ENCODE measurements at places on chromosomes 13 and 19.

DNA sequence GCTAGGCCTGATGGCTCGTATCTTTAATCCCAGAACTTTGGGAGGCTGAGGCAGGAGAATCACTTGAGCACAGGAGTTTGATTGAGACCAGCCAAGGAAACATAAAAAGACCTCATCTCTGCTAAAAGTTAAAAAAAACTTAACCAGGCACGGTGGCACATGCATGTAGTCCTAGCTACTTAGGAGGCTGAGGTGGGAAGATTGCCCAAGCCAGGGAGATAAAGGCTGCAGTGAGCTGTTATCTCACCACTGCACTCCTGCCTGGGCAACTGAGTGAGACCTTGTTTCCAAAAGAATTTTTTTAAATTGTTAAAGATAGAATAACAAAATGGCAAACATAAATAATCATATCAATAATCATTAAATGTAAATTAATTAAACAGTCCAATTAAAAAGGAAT lies 365.8 kb downstream of the MTUS2 start:
- no peak for DNase-seq

GRCh38 chr19:13005861-13006370 lies 10.6 kb downstream of the NFIX start:
- DNase-seq, result no peak

DNA sequence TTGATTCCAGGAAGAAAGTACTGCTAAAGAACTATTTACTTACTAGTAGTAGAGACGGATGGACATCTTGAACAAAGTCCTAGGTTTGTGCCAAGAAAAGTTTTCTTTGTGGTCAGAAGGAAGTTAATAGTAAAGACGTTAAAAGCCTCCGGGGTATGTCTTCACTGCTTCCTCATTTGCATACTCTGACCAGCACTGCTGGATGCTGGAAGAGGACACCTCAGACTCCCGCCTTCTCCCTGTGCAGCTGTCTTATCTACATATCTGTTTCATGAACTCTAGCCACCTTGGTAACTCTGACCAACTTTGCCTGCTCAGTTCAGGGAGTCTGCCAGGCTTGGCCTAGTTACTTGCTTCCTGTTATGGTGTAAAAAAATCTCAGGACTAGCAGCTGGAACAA lies 1109.1 kb upstream of the MIR17HG start:
- no peak for DNase-seq

DNA sequence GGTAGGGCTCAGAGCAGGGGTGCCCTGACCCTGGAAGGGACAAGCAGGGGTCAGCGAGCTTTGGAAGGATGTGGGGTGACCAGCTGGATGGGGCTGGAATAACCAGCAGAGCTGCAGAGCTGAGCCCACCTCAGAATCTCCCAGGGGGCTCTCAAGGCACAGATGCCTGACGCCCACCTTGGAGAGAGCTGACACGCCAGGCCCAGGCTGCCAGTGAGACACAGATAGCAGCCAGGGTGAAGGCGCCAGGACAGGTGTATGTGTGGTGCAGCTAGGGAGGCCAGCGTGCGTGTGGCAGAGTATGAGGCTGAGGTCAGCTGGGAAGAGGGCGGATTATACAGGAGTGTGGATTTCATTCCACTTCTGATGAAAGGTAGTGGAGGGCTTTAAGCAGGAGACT lies 8.9 kb downstream of the AP1M1 start:
- DNase-seq, result no peak

- no peak for DNase-seq
Observed at GRCh38 chr13:61286148-61286745, 129.4 kb downstream of the PCDH20 start.

- no peak for DNase-seq
Observed at GRCh38 chr13:100382785-100383184, 205.8 kb downstream of the GGACT start.

GRCh38 chr19:18908917-18909619 lies 10.1 kb downstream of the COPE start:
- DNase-seq, result no peak

- peak; percentile 41 for DNase-seq
Observed at GRCh38 chr13:20043207-20043925, 84.8 kb downstream of the ZMYM2 start.

GRCh38 chr19:1947651-1948209 lies 6.8 kb downstream of the CSNK1G2 start:
- no peak for DNase-seq

GRCh38 chr13:72652681-72653080 lies 74.7 kb downstream of the MZT1 start:
- no peak for DNase-seq

DNA sequence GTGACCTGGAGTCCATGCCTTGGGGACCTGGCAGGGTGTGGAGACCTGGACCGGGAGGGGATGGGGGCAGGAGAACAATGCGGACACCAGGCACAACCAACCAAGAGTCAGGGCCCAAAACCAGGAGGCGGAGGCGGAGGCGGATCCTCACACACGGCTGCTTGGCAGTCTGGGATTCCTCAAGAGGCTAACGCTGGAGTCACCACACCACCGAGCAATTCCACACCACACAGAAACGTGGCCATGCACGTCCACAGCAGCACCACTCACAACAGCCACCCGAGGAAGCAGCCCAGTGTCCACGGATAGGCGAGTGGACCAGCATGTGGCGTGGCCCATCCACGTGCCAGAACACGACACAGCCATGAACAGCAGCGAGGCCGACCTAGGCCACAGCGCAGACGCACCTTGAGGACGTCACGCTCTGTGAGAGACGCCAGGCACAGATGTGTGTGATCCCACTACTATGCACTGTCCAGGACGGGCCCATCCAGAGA lies 17.7 kb downstream of the SBNO2 start:
- DNase-seq, result no peak

DNA sequence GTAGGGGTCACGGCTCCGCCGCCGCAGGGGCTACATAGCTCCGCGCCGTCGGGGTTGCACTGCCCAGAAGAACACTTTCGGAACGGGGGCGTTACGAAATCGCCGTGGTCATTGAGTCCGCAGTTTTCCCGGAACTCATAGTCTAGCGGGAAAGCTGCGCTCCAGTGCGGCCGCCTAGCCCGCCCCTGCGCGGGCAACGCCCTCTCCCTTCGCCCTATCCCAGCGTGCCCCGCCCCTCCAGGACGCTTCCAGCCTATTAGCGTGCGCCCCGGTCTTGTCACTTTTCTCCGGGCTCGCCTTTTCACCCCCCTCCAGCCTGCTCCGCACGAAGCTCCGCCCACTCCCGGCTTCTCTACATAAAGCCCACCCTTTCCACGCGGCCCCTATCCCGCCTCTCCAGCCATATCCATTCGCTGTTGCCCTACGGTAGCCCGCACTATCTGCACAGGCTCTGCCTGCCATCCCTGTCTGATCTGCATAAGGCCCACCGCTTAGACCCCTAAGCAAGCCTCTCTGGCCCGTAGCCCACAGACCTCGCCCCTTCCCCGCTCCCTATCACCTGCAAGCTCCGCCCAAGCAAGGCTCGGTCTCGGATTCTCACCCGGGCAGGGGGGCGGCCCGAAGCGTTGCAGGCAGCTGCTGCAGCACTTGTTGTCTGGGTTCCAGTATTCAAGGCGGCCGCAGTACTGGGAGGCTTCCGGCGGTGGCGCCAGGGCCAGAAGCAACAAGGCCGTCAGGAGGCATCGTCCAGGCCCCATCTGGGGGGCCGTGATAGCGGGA lies 1.6 kb downstream of the IGFLR1 start:
- peak; percentile 99 for DNase-seq

DNA sequence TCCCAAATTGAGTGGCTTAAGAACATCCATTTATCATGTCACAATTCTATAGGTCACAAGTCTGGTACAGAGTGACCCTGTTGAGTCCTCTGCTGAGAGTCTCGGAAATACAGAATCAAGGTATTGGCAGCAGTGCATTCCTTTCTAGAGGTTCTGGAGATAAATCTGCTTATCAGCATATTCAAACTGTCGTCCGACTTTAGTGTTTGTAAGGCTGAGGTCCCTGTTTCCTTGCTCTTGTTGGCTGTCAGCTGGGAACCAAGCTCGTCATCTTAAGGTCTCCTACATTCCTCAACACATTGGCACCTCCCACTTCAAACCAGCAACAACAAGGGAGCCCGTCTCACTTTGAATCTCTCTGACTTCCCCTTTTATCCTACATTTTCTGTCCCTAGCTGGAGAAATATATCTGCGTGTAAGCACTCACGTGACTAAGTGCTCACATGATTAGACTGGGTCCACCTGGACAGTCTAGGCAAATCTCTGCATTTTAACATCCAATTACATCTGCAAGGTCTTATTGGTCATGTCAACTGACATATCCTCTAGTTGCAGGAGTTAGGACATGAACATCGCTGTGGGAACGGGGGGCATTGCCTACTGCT lies 886.8 kb downstream of the PCDH9 start:
- DNase-seq, result no peak

DNA sequence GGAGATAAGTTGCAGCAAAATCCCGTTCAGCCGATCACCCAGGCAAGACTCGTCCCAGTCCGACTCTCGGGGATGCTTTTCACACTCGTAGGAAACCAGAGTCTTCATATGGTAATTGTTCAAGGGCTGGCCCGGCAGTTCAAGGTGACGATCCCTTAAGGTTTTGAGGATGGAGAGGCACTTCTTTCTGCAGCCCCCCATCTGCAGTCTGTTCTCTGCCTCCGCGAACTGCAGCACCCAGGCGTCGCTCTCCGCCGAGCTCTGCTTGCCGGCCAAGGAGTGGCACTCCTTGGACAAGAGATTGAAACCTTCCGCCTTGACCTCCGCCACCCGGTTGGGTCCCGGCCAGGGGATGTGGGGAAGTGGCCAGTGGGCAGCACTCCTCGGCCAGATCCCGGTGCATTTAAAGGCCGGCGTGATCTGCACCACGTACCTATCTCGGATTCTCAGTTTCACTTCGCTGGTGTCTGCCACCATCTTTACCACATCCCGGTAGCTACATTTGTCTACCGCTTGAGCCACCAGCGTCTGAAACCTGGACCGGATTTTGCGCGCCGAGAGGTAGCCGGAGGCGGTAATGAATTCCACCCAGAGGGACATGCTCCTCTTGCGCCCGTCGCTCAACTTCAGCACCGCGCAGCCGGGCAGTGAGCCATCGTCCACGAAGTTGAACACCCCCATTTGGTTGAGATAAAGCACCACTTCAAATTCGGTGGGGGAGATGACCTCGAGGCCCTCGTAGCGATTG lies 1.1 kb downstream of the MAB21L1 start:
- DNase-seq, result peak; percentile 21

DNA sequence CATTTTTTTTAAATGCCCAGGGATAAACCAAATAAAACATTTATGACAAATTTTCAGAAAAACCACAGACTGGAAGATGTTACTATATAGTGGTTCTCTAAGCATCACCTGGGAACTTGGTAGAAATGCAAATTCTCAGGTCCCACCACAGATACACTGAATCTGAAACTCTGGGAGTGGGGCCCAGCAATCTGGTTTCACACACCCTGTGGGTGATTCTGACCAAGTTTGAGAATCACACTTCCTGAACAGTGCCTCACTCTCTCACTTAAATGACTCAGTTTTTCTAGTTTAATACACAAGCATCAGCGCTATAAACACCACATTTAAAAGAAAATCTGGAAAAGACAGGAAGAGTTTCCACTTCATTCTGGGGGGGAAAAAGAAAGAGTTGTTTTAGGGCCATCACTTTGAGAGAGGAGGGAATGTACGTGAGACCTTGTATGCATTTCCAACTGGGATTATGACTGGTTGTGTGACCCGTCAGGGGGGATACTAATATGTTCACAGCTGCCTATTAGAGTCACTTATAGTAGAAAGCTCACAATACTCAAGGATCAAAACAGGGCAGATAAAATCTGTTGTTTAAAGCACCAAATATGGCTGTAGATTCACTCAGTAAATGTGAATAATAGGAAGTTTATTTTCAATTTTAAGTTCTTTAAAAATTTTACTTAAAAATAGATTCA lies 567.7 kb downstream of the GPC6 start:
- DNase-seq, result no peak

DNA sequence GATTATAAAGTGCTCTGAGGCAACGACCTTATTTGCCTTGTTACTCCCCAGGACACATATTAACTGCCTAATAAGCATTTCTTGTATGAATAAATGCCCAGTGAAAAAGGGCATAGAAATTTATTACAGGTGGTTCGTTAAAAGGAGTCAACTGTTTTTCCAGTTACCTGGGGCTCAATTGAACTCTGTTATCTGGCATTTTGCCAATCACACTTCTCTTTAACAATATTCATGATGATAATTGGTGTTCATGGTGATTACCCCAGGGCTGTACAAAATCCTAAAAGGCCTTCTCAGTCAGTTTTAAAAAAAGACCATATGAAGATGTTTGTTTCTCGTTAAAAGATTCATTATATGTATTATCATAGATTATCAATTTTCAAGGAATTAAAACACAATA lies 57.1 kb downstream of the KL start:
- no peak for DNase-seq

DNA sequence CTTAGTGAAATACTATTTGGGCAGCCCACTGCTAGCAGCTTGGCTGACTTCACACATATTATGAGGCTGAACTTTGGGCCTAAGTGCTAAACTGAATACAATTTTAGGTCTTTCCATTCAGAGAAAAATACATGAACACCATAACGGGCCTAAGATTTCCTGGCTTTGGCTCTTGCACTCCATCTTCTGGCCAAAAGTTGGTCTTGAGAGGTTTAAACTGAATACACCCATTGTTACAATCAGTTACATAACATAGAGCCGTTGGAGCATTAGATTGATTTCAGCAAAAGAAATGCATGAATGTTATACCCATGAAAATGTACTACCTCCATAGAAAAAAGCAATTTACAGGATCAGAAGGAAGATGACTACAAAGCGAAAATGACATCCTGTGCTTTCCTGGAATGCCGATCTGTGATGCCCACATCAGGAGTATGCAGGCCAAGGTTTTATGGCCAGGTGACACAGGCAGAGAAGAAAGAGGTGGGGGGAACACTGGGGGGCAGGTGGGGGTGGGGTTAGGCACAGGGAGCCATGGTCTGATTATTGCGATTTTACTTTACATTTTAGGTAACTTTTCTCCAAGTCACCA lies 11.1 kb upstream of the SHISA2 start:
- peak; percentile 63 for DNase-seq

DNA sequence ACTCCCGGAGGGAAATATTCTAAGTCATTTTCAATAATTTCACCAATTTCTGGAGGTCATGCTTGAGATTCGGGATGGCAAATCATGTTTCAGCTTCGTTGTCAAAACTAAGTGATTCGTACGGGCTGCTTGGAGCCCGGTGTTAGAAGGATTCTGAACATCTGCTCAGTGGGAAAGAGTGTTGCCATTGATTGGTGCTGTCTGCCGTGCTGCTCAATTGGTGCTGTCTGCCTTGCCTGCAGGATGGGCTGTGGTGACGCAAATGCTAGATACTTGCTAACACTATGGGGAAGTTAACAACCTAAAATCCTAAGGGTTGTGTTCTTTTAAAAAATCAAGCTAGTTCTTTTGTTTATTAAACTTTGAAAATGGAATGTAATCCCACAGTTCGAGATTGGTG lies 17.3 kb upstream of the CACNG8 start:
- peak; percentile 21 for DNase-seq

All from head of caudate nucleus (tissue), 42 donors.